ENCODE measurements at places on chromosomes 7 and 10. TPM values are rescaled to one million over a fixed set of nuclear protein-coding genes. Genes with fewer than 3 reads are reported as not detected.

WNT8B gene
- not detected for total RNA-seq

KCNH2 gene
- 0.34 TPM for total RNA-seq

JCAD gene
- 8.5 TPM for total RNA-seq

AMPH gene
- 1.3 TPM for total RNA-seq

PPA1 gene
- 274 TPM for total RNA-seq

CNPY1 gene
- not detected for total RNA-seq

LIPK gene
- total RNA-seq, result not detected

MYPN gene
- total RNA-seq, result 3.6 TPM

CPN1 gene
- total RNA-seq, result not detected

GSTO1 gene
- 203 TPM for total RNA-seq

RAMP3 gene
- total RNA-seq, result not detected

CALML3 gene
- not detected for total RNA-seq

STOX1 gene
- 0.23 TPM for total RNA-seq

CYP2C18 gene
- 0.05 TPM for total RNA-seq

SDHAF3 gene
- 45.3 TPM for total RNA-seq

SHOC2 gene
- 17.2 TPM for total RNA-seq

EIF4EBP2 gene
- total RNA-seq, result 24.2 TPM

TMEM196 gene
- total RNA-seq, result not detected

FAM25C gene
- not detected for total RNA-seq

GPR141 gene
- total RNA-seq, result not detected

PRSS37 gene
- not detected for total RNA-seq

CDH23 gene
- not detected for total RNA-seq

TRIM50 gene
- not detected for total RNA-seq

IL6 gene
- total RNA-seq, result 0.16 TPM

NUDT13 gene
- 2.5 TPM for total RNA-seq

SUN1 gene
- total RNA-seq, result 130 TPM

OR13A1 gene
- not detected for total RNA-seq

CYP26C1 gene
- not detected for total RNA-seq

BNIP3 gene
- total RNA-seq, result 94.8 TPM

DLX5 gene
- total RNA-seq, result 1.3 TPM

NODAL gene
- total RNA-seq, result 0.37 TPM

AGBL3 gene
- total RNA-seq, result 1.1 TPM

GIMAP6 gene
- total RNA-seq, result 1.6 TPM

ADCY1 gene
- 0.08 TPM for total RNA-seq

PTN gene
- total RNA-seq, result 0.23 TPM

SLC29A4 gene
- total RNA-seq, result 1.1 TPM

ATXN7L1 gene
- total RNA-seq, result 4.6 TPM

ACADSB gene
- total RNA-seq, result 3.2 TPM

CALHM3 gene
- total RNA-seq, result not detected

CTNNA3 gene
- total RNA-seq, result not detected

NCF1 gene
- total RNA-seq, result not detected

TUBB8 gene
- not detected for total RNA-seq

MORN4 gene
- 1.9 TPM for total RNA-seq

ITIH5 gene
- not detected for total RNA-seq

PLEKHS1 gene
- not detected for total RNA-seq

CDHR1 gene
- not detected for total RNA-seq

MAT1A gene
- total RNA-seq, result 0.13 TPM

IGFBP1 gene
- 0.48 TPM for total RNA-seq

Data from HT1080 (cell line).